Activated T-cell treated with anti-CD3 and anti-CD28 coated beads, Interleukin-2, amount 50 U/mL, for 1 hour (primary cell): ENCODE measurements at places on chromosomes 1 and 21.

DNA sequence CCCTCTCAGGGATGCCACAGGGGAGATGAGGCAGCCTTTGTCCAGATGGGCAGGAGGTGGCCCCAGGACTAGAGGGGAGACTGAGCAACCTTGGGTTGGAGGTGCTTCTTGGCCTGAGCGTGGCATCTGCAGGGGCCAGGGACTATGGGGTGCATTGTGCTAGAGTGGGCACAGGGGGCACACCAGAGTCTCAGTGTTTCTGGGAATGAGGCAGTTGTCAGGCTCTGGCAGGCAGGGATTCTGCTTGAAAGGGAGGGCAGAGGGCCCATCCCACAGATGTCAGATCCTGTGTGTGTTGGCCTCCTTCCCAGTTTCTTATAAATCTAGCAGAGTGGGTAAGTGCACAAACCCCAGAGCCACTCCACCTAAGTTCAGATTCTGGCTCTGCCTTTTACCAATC, 13.7 kb downstream of the LGR6 start:
- DNase-seq: no peak

GRCh38 chr1:215792446-215792845, 225.3 kb downstream of the KCTD3 start:
- no peak for DNase-seq

GRCh38 chr1:225559326-225559725, 93.6 kb downstream of the ENAH start:
- no peak for DNase-seq

- no peak for DNase-seq
These were observed 67.3 kb upstream of the OLIG2 start for GRCh38 chr21:32958288-32959002.

GRCh38 chr1:31105646-31106045, 40.1 kb upstream of the PUM1 start:
- DNase-seq: no peak

DNA sequence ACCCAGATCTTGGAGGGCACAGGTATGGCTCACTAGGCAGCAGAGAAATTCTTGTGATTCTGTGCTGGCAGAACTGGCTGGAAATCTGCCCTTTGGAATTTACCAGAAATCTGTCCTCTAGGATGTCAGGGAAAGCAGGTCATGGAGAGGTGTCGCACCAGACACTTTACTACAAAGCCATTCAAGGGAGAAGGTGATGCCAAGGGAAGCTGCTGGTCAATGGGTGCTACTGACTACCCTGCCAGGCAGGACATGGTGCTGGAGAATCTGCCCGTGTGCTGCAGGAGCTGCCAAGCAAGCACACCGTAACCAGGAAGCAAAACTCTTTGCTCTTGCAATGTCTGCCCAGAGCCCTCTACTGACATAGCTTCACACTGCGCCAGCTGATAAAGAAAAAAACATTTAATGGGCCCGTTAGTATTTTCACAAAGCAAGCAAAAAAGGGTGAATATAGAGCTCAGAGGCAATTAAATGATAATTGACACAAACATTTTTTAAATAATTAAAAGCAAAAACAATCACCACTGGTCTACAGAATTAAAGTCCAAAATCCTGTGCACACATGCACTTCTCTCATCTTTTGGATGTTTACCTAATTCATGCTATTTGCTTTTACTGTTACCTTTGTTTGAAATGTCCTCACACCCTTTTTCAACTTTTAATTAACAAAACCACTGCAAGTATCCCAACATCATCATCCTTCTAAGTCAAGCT, 7.2 kb upstream of the FBXO28 start:
- DNase-seq: no peak

DNA sequence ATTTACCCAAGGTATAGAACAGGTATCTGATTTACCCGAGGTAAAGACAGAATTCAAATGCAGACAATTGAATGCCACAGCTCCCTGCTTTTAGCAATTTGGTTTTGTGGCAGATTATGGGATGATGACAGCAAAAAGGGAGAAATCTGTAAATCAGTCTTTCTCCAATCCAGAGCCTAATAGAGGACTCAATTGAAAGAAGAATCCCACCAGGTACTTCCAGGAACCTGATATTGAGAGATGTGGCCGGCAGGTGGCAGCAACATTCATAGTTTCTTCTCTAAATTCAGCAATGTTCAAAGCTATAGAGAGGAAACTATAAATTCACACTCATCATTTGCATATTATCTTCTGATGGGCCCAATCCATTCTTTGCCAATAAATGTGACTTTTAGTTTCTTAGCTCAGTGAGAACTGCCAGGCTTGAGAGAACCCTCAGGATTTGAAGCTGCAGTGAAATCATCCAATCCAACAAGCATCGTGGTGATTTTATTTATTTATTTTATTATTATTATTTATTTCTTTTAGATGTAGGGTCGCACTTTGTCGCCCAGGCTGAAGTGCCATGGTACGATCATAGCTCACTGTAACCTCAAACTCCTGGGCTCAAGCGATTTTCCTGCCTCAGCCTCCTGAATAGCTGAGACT, 9.8 kb upstream of the PHACTR4 start:
- DNase-seq: peak; percentile 74

DNA sequence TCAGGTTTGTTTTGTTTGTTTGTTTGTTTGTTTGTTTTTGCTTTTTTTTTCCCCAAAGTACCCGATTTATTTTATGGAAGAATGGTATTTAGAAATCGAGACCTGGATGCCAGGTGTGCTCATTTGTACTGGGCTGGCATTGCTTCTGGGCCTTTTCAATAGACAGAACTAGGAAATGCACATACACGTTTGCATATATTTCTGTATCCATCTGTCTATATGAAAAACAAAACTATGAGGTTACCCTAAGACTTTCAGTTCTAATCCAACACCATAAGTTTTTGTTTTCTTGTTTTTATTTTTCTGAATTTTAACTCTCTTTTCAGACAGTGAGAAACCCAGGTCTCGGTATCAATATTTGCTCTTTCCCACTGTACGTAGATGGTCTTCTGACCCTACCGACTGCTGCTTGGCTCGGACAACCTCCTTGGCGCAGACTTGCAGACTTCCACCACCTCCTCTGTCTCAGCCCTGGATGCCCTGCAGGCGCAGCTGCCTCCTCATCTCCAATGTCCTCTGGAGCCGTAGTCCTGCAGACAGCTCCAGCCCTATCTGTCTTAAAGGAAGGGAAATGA, 171.7 kb downstream of the NEK7 start:
- no peak for DNase-seq

GRCh38 chr1:153801786-153802697, 26.8 kb downstream of the SLC27A3 start:
- peak; percentile 15 for DNase-seq

GRCh38 chr1:183002797-183003196, 20.4 kb upstream of the LAMC1 start:
- no peak for DNase-seq

DNA sequence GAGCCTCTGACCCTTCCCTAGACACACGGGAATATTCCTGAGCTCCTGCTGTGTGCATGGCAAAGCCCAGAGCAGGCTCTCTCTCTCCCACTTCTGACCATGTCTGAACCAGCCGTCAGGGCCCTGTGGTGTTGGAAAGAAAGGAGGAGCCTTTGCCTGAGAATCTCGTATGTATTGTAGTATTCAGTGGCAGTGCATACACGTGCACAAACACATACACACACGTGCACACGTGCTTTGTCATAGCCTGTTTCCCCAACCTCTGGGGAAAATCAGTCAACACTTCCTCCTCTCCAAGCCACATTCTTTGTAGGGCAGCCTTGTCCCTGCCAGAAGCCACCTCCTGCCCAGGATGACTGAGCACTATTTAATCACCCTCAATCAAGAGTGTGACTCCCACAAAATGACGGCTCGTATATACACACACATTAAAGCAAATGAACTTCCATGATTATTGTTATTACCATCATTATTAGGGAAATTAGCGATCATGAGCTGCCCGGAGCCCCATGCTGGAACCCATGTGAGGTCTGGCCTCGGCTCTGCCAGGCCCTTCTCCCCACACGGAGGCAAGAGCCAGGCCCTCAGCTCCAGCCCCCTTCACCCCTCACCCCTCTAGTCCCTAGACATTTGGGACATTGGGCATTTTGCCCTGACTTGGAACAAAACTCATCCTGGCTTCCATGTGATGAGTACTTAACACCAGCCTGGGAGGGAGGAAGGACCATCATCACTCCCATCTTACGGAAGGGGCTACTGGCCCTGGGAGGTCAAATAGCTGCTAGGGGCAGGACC, 331.9 kb downstream of the NPHP4 start:
- DNase-seq: no peak

- no peak for DNase-seq
These were observed 6.4 kb downstream of the CLDN19 start for GRCh38 chr1:42733415-42734200.

DNA sequence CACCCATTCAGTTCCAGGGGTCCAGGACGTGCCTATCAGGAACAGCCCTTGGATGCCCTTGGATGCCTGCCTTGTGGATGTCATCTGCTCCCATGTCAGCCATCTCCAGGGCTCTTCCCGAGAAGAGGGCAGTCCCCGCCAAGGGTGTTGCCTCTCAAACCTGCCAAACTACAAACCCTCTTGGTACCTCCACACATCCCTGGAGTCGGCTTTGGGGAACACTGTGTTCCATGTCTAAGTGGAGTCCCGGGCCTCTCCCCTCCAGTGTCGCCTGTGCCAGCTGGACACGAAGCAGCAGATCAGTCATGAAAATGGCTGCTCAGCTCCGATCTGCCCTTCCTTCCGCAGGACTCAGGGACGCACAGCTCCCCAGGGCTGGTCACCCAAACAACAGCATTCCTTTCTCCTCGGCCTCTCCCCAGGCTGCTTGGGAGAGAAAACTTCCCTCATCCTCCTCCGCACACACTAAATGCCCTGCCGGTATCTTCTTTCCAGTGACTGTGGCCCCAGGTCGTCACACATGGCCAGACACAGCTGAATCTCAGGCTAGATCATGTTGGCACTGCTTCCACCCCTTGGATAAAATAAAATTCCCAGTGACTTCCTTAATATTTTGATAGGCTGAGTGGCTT, 53.4 kb downstream of the GALNT2 start:
- DNase-seq: no peak

GRCh38 chr1:165894591-165894990, 67.2 kb downstream of the UCK2 start:
- no peak for DNase-seq

- no peak for DNase-seq
These were observed 5.4 kb downstream of the ARHGEF10L start for GRCh38 chr1:17544776-17545350.

- DNase-seq: no peak
These were observed 72.0 kb downstream of the SYT6 start for GRCh38 chr1:114081437-114082303.

DNA sequence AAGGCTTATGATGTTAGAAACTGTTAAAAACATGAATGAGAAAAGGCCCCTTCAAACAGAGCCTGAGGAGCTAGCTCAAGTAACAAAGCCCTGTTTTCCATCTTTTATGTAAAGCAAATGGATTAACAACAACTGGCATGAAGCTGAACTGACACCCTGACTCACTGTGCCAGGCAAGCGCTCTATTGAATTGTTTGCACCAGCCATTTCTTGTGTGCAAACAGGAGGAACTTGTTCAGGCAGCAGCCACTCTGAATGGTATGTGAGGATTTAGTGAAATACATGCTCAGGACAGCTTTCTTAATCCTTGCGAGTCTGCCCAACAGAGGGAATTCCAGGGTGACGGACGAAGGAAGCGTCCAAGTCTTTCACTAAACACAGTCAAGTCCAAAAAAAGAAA, 291.1 kb upstream of the ADGRL2 start:
- DNase-seq: no peak

GRCh38 chr1:87428367-87428766, 99.7 kb downstream of the LMO4 start:
- DNase-seq: no peak

- DNase-seq: no peak
These were observed 271.5 kb downstream of the NFIA start for GRCh38 chr1:61353797-61354406.

DNA sequence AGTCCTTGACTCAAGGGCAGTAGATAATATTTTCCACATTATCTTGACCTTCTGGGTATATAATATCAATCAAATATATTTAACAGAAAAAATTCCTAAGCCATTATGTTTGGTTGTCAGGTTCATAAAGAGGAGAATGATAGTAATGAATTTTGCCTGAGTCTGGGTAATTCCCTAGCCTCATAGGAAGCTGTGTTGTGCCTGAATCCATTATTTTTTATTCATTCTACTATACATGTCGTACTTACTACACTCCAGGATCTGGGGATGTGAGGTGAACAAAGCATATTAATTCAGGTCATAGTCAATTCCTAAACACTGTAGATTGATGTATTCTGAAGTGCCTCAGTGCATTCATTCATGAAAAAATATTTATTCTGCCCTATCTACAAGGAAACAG, 204.2 kb downstream of the PTGER3 start:
- no peak for DNase-seq

- DNase-seq: no peak
These were observed 127.0 kb upstream of the MROH9 start for GRCh38 chr1:170808216-170808885.

GRCh38 chr1:106678279-106679050, 378.0 kb upstream of the PRMT6 start:
- DNase-seq: no peak

- DNase-seq: no peak
These were observed 12.9 kb downstream of the GPA33 start for GRCh38 chr1:167077128-167077867.

- no peak for DNase-seq
These were observed 2.0 kb downstream of the VSIG8 start for GRCh38 chr1:159860456-159860855.

DNA sequence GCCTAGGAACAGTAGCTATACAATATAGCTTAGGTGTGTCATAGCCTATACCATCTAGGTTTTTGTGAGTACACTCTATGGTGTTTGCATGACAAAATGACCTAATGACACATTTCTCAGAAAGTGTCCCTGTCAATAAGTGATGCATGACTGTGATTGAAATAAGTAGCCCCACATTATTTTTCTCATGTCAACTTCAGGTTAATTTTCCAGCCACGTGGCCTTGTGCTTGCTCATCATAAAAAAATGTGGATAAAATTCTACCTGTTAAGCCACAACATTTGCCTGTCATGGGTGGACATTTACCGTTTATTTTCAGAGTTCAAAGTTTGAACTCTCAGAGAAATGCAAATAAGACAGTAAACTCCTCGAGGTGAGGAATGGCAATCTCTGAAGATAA, 5.5 kb downstream of the DISC1 start:
- DNase-seq: no peak

DNA sequence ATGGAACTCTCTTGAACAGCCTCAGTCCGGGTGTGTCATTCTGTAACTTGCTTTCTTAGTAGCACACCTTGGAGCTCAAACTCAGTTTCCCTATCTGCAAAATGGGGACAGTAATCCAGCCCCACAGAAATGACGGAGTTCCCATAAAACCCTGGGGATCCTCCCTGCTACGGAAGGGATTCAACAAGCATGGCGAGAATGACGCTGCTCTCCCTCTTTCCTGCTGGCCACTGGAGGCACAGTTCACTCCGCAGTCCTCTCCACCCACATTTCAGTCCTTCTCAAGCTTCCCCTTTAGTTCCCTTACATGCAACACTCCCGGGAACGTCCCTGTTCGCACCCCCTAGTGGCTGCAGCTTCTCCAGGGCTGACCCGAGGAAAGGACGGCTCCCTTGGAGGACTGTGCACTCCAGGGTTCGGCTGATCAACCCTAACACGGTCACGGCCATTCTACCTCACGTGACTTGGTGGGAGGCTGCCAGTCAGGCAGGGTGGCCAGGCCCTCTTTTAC, 20.6 kb downstream of the RUNX3 start:
- DNase-seq: no peak

- DNase-seq: no peak
These were observed 59.8 kb upstream of the MUTYH start for GRCh38 chr1:45400049-45400448.
